ENCODE measurements at places on chromosomes 1 and 21.

DNA sequence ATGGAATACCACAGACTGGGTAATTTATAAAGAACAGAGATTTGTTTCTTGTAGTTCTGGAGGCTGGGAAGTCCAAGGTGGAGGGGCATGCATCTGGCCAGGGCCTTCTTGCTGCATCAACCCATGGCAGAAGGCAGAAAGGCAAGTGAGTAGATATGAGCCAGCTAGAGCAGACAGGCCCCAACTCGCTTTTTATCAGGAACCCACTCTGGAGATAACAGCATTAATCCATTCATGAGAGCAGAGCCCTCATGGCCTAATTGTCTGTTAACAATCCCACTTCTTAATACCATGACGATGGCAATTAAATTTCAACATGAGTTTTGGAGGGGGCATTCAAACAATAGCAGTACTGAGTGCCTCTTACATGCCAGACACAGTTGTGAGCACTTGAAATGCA is 87.2 kb upstream of the SOX13 start:
- peak; percentile 82 for DNase-seq

DNA sequence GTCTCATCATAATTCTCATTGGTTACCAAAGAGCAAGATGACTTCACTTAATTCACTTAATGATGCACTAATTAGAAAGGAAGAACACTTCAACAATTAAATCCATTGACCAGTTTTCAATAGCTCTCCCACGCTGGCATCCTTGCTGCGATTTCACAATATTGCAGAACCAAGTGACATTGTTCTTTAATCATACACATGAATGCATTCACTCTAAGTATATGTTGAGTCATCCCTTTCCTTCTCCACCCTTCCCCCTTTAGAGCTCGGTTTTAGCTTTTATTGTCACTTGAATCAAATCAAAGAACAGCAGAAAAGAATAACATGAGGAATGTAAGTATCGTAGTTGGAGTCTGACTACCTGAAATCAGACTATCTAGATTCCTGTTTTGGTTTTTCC is 233.6 kb upstream of the FMN2 start:
- DNase-seq, result no peak

- no peak for DNase-seq
These were observed 30.0 kb upstream of the HMCN1 start for GRCh38 chr1:185704181-185704580.

DNA sequence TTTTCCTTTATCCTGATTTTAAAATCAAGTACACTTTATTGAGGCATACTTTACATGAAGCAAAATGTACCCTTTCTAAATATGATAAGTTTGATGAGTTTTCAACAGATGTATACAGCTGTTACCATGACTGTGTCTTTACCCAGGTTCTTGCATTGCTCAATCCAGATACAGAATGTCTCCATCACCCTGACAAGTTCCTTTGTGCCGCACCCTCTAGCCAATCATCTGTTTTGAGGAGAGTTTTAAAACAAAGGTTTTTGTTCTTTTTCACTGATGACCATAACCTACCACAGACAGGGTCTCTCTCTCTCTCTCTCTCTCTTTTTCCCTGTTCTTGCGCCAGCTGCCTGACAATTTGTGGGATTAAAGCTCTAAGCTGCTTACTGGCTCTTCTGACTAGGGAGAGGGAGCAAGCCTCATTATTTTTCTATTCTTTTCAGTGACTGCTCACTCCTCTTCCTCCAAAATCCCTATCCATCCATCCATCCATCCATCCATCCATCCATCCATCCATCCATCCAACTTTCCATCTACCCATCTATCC is 1.2 kb upstream of the KCNE1 start:
- DNase-seq, result no peak

DNA sequence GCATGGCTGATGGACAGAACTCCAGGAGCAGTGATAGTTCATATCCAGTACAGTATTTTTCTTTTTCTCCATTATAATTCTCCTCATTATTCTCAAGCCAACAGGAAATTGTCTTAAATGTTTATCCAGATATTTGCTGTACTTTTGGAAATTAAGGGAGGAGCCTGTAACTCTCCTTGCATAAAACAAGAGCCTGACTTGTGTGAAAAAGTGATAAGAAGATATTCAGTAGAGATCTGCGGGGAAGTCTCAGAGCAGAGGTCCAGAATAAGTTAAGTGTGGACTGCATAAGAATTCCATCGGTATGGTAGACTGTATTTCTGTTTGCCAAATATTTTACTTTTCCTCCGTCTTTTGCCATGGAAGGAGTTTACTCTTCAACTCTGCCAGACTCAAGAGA is 70.2 kb downstream of the BACH1 start:
- DNase-seq, result no peak

DNA sequence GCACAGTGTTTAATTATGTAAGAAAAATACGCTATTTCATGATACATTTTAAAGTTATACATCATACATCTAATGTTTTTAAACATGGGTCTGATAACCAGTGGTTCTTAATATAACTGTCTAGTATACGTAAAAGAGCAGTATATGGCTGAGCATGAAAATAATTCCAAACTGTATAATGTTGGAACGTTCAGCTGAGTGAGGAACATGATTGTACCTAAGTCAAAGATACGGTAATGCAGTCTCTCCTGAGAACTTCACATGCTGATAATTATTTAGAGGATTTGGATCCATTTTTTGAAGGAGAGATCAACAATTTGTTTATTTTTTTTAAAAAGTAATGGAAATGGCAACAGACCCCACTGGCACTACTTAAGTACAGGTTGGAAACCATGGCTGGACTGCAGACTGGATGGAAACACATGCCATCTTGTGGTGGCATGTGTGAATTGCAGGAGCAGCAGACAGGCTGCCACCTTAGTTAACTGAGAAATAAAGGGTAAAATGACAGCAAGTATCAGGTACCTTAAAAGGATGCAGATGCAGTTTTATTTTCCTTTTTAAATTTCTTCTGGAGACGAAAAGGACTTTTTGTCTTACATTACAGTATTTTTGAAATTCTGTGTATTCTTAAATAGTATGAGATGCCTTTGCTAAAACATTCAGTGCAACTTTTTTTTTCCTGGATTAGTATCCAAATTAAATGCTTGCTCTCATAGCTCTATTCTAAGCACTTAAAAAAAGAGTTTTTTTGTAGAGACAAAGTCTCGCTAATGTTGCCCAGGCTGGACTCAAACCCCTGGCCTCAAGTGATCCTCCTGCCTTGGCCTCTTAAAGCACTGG is 73.8 kb downstream of the MTR start:
- DNase-seq, result peak; percentile 77
